ENCODE measurements at places on chromosomes 5 and 9.

GRCh38 chr5:14748180-14748900, 83.8 kb downstream of the OTULIN start:
- no peak for DNase-seq

- no peak for DNase-seq
These were observed 34.3 kb downstream of the TMOD1 start for GRCh38 chr9:97535771-97536170.

DNA sequence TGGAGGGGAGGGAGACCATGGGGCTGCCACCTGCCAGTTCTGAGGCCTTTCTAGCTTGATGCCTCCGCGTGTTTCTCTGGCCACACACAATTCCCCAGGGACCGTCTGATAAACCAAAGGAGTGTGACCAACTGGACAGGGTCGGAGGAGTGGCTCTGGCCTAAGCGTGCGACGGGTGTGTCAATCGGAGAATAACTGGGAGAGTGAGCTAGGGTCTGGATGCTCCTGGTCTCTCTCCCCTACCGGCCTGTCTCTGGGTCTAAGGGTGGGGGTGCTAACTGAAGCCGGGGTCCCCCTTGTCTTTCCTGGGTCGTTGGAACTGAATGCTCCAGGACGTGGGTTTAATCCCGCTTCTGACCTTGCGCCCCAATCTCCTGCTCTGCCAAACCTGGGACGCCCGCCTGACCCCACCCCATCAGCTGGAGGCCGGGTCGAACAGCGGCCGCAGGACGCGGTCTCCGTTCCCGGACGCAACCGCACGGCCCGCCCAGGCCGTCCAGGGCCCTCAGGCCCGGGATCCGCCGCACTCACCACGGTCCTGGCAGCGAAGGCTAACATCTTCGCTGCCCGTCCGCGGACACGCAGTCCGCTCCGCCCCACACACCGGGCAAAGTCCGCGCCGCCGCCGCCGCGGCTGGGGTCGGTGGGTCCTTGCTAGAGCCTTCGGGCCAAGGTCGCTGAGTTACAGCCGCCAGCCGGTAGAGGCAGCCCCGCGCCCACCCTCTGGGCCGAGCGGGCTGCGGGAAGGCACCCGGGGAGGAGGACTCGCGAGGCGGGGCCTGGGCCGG, 447 bp downstream of the CRAT start:
- DNase-seq, result no peak

DNA sequence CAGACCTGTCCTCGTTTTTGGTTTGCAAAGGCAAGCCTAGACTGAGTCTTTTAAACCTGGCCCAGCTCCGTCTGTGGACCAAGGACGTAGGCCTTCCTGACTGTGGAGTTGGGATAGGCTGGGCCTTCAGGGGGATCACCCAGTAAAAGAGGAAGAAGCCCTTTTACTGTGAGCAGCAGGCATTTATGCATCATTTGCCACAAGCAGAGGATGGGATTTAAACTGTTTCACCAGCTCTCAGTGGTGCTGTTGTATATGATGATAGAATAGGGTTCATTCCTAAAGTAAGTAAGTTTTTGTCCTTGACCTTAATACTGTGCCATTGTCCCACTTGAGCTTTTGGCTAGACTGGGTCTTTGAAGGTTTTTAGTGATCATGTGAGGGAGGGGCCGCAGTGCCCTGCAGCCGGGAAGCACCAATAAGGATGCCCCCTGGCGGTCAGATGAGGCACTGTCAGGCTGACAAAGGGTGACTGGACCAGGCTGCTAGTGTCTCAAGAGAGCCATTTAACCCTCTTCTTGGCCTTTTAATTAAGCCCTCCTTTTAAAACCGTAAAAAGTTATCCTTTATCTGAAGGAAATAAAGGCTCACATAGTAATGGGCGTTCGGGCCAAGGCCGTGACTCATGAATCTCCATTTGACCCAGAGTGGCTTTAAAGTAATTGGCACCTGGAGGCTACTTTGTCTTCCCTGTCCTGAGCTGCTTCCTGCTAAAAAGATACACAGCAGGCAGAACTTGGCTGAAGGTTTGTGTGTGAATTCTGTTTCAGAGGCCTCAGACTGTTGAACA, 74.0 kb downstream of the UBAP1 start:
- DNase-seq, result peak; percentile 35

DNA sequence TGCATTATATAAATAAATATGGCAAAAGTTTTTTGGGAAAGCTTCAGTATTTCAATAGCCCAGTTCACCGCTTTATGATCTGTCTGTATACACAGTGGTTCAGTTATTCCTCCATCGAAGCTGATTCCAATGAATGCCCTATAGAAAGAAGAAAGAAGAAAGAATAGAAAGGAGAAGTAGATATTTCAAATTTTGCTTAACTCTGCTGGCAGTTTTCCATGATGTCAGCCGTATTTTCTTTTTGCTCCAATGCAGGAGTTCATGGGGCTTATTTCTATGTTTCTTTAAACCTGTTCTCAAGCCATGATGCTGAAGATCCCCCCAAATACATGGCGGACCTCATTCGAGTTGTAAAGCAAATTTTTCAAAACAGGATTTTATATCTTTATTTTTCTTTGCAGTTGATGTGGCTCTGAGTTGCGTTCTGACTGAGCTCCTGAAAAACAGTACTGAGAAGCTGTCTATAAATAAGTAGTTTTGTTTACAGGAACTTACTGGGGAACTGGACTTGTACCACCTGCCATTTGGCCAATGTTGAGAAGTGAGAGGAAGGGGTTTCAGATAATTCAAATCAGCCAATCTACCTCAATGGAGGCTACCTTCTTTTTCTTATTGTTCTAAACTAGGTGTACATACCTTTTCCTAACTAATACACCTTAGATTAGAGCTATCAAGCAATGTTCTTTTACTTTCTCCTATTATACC, 418.5 kb upstream of the MEF2C start:
- no peak for DNase-seq

GRCh38 chr5:140785905-140786686, at the start of gene PCDHA1:
TSS of gene PCDHA1 (plus strand) at chr5:140786140.
- DNase-seq, result no peak

GRCh38 chr9:103990311-103990710, 103.8 kb upstream of the SMC2 start:
- no peak for DNase-seq

- DNase-seq, result no peak
These were observed 1.2 kb upstream of the AK3 start for GRCh38 chr9:4742246-4742645.

GRCh38 chr5:122220511-122220910, 91.2 kb downstream of the ZNF474 start:
- DNase-seq, result no peak

DNA sequence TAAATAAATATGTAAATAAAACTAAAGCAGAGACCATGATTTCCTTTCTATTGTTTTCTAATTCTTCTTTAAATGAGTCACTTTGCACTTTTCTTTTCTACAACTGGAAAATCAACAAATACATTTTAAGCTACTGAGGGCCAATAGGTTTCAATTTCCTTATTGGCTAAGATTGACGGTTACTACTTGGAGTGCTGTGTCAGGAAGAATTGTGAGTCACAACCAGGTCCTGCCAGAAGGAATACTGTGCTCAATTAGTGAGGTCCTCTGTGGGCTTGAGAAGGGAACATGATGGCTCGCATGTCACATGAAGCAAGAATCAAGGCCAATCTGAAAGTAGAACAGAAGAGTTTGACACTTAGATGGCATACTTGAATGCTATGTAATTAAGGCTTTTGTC, 110.8 kb downstream of the HMHB1 start:
- DNase-seq, result no peak

- DNase-seq, result no peak
These were observed 4.8 kb upstream of the IER5L start for GRCh38 chr9:129182625-129183494.

- DNase-seq, result no peak
These were observed 11.8 kb downstream of the IL6ST start for GRCh38 chr5:55982957-55983381.

DNA sequence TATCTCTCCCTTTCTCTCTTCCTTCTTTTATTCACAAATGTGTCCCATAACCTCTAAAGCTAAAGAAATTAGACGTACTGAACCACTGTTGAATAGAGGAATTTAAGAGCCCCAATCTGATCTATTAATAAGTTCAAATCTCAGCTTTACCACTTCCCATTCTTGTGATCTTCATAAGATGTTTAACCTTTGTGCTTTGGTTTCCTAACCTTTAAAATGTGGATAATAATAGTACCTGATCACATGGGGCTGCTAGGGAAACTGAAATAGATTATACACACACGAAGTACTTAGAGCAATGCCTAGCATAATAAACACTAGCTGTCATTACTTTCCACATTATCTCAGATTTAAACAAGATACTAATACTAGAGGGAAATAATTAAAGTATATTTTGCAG, 324.3 kb upstream of the SEMA6A start:
- no peak for DNase-seq

- DNase-seq, result no peak
These were observed 11.7 kb downstream of the BICD2 start for GRCh38 chr9:92752812-92753404.

All from Jurkat, Clone E6-1 (cell line).